Parietal lobe (tissue), 2 donors: ENCODE measurements at places on chromosomes 11 and 22. TPM values are rescaled to one million over a fixed set of nuclear protein-coding genes. Genes with fewer than 3 reads are reported as not detected.

The ASCL2 gene
- total RNA-seq, result 0.31 TPM

The IGSF9B gene
- 13.8 TPM for total RNA-seq

The RABL2B gene
- 24.4 TPM for total RNA-seq

The FOLR3 gene
- total RNA-seq, result not detected

The SYTL2 gene
- 7.2 TPM for total RNA-seq

The C22orf15 gene
- not detected for total RNA-seq

The ZBED4 gene
- total RNA-seq, result 41.6 TPM

The OR8G5 gene
- total RNA-seq, result not detected

The ZNF408 gene
- 5.9 TPM for total RNA-seq

The TRIM49 gene
- total RNA-seq, result not detected

The PPP2R5B gene
- 27.9 TPM for total RNA-seq

The FAM111B gene
- total RNA-seq, result 7.2 TPM

The FRMD8 gene
- 7.8 TPM for total RNA-seq

The HORMAD2 gene
- total RNA-seq, result not detected

The CABP7 gene
- total RNA-seq, result 1.9 TPM

The CXCR5 gene
- not detected for total RNA-seq

The C11orf87 gene
- 25.4 TPM for total RNA-seq

The PICALM gene
- total RNA-seq, result 732 TPM

The DERL3 gene
- 2.2 TPM for total RNA-seq

The GAL3ST1 gene
- total RNA-seq, result 1.6 TPM

The ROBO4 gene
- total RNA-seq, result 3.1 TPM

The PRDM11 gene
- 9.1 TPM for total RNA-seq

The OR10A6 gene
- total RNA-seq, result not detected

The NOL12 gene
- 16.3 TPM for total RNA-seq

The TBX1 gene
- total RNA-seq, result not detected

The XKR3 gene
- total RNA-seq, result not detected

The NXPE4 gene
- not detected for total RNA-seq

The GAB4 gene
- total RNA-seq, result not detected

The STIP1 gene
- 86.4 TPM for total RNA-seq

The GAL gene
- not detected for total RNA-seq

The CASP4 gene
- total RNA-seq, result 1.9 TPM

The ASPHD2 gene
- 12.2 TPM for total RNA-seq

The KCNK7 gene
- not detected for total RNA-seq

The SPON1 gene
- 53.5 TPM for total RNA-seq

The ACR gene
- total RNA-seq, result not detected

The MMP27 gene
- total RNA-seq, result not detected

The FAM76B gene
- total RNA-seq, result 93.3 TPM

The OR52D1 gene
- not detected for total RNA-seq
